ENCODE measurements at places on chromosomes 12 and 14.

- peak; percentile 49 for DNase-seq
Observed at GRCh38 chr14:22837114-22837749, 847 bp downstream of the MMP14 start.

GRCh38 chr14:42921901-42922300 is 1315.2 kb downstream of the LRFN5 start:
- DNase-seq, result no peak

GRCh38 chr12:5017638-5018348 is 25.9 kb upstream of the KCNA5 start:
- DNase-seq, result no peak

GRCh38 chr12:46743456-46743855 is 82.3 kb downstream of the SLC38A4 start:
- no peak for DNase-seq

DNA sequence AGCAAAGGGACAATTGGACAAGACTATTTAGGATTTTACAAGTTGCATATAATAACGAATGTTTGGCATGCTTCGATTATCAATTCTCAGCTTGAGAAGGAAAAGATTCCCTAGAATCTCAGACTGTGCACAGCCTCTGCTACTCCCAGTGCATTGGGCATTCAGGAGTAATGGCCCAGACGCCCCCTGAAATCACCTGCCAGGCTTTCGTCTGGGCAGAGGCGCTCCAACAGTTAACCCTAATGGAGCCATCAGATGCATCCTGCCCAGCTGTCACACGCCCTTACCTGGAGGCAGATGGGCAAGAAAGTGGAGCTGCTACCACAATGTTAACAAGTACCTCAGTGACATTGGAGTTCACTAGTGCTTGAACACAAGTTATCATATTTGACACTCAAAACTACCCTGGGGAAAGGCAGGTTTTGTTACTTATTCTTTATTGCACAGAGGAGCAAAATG is 927 bp upstream of the LRP6 start:
- peak; percentile 6 for DNase-seq

DNA sequence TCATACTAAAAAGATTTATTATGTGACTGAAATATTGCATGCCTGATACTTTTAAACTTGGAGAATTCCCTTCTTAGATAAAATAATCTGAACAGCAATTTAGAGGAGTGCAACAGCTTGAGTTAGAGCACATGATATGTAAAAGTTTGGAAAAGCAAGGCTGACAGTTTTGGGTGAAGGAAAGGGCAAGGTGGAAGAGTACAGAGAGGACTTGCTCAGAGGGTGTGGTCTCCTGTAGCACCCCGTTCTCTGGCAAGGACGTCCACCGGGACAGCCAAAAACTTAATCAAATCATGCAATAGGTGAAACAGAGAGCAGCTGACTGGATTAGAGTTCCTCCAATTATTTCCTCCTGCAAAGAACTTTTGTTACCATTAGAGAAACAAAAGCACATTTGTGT is 65.2 kb upstream of the PDZRN4 start:
- no peak for DNase-seq

GRCh38 chr12:40989785-40990184 is 198.3 kb upstream of the PDZRN4 start:
- no peak for DNase-seq

DNA sequence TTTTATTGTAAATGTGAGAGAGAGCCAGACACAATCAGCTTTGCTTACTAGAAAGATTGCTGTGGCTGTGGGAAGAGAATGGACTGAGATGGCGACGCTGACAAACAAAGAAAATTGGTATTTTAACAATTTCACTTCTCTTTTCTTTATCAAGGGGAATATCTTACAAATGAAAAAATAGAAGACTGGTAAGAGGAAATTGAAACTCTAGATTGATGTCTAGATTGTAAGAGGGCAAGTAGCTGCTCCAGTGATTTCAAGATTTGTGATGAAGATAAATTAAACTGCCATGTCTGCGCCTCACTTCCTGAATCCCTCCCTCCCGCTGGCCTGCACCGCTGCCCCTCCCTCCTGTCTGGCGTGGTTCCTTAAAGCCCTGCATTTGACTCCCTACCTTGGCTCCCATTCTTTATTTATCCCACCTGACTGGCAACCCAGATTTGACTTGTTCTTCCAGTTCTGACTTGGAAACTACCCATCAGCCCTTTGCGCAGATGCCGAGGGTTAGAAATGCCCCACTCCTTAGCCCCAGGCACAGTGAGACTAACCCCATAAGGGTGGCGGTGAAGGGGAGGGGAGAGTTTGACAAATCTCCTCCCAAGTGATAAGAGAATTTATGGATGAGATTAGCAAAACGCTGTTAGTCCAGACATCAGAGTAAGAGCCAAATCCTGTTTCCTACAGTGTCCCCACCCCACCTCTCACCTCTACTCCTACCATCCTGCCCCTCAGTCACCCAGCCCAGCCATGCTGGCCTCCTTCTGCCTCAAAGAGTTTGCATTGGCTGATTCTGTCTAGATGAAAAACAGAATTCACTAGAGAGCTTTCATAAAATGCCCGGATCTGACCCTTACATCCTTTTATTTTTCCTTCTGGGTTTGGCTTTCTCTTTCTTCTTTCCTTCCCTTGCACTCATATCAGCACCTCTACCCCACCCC is 125.3 kb upstream of the ATF7IP start:
- peak; percentile 86 for DNase-seq

DNA sequence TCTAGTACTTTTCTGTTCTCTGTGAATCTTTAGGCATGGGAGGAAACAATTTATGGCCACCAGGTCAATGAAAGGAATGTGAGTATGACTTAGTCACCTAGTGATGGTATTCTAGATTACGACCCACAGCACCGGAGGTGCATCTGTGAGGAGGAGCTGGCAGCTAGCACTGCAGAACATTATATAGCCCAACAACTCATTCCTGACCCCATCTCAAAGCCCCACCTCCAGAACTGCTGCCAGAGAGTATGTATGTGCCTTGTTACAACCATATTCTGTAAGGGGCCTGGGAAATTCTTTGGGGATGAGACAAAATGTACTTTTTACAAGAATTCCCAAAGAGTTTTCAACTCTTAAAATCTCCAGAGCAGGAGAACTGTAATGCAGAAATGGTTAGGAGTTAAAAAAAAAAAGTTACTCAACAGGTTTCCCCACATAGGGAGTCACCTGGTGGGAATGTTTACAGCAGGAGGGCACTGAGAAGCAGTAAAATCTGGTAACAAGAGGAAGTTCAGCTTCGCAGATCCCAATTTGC is 34.9 kb upstream of the CERS5 start:
- DNase-seq, result no peak

DNA sequence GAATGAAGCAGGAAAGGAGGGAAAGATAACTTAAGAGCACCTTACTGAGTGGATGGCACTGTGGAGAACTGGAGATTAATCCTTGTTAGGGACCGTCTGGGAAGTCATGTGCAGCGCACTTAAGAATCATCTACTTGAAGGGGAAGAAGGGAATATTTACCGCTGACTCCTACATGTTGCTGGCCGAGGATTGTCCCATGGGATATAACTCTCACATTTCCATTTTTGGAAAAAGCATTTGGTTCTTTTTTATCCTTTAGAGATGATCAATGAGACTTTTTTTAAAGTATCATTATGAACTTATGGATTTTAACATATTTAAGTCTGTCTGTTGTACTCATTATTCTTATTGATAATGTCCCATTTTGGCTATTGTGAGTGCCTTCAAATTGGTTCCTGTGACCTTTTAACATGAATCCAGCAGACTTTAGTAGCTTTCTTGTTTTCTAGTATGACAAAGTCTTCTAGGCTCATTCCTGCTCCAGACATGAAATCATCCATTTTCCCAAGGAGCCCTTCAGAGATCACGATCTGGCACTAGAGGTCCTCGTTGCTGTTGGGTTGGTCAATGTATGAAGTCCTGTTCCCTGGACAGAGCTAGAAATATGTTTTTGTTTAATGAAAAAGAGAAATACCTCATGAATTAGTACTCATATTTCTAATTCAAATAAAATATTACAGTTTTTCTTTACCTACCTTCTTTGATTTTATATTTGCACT is 20.2 kb upstream of the FAM234B start:
- DNase-seq, result no peak

GRCh38 chr14:60632257-60632656 is 17.0 kb downstream of the SIX1 start:
- DNase-seq, result no peak

- no peak for DNase-seq
Observed at GRCh38 chr12:5376591-5377207, 55.2 kb upstream of the NTF3 start.

- DNase-seq, result no peak
Observed at GRCh38 chr12:94269316-94269999, 121.1 kb downstream of the PLXNC1 start.

DNA sequence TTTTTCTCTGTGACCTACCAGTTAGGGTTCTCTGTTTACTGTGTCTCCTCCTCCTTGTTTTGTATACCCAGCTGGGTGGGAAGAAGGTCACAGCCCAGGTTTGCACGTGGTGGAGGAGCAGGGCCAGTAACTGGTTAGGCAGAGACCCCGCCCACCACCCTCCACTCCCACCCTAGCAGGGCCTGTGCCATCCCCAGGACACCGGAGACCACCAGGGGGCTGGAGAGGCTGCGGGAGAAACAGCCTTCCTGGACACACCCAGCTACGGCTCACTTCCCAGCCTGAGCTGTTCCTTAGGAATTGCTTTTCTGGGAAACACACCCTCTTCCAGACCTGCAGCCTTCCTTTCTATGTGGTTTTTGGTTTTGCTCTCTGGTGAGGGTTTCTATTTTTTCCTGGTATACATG is 21.1 kb downstream of the BDKRB2 start:
- DNase-seq, result no peak

DNA sequence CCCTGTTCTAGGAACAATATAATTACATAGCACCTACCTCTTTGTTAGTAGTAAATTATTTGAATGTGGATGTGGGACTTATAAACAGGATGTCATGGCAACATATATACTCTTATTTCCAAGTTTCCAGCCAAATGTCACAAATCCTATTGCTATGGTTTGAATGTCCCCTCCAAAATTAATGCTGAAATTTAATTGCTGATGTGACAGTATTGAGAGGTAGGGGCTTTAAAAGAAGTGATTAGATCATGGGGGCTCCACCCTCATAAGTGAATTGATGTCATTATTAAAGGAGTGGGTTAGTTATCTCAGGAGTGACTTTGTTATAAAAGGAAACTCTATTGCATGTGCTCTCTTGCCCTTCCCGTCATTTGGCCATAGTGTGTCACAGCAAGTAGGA is 164.2 kb upstream of the ATF7IP start:
- DNase-seq, result no peak

DNA sequence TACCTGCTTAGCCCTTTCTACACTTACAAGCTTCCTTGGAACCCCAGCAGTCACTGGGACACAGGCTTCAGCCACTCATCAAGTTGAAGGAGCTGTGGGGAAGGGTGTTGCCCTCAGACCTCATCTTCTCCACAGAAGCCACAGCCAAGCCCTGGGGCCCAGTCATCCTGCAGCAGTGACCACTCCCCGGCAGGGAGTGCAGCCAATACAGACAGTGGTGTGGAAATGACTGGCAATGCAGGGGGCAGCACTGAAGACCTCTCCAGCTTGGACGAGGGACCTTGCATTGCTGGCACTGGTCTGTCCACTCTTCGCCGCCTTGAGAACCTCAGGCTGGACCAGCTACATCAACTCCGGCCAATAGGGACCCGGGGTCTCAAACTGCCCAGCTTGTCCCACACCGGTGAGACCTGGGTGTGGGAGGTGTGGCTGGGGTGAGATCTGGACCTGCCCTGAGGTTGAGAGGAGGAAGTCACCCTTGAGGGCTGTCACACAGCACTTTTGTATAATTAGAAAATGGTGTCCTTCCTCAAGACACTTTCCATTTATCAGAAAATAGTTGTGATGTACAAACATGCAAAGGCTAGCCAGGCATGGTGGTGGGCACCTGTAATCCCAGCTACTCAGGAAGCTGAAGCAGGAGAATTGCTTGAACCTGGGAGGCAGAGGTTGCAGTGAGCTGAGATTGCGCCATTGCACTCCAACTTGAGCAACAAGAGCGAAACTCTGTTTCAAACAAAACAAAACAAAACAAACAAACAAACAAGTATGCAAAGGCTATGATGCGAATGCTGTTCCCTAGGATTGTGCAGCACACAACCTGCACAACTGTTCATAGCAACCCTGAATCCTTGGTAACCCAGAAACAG is 9.9 kb downstream of the GLI1 start:
- no peak for DNase-seq

GRCh38 chr12:111645433-111645832 is 40.3 kb downstream of the BRAP start:
- DNase-seq, result no peak

DNA sequence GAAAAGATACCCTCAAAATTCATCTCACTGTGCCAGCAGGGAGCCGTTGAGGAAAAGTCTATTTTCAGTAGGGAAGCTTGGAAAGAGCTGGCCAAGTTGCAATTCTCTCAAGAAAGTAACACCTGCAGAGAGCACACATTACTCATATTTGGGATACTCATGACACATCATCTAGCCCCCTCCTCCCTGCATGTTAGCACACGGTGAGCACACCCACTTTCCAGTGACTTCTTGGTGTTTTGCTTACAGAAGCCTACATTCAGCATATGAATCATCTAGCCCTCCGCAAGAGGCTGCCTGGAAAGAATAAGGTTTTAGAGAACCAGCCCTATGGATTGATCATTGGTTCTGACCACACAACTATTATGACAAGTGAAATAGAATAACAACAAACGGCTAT is 124.5 kb downstream of the PTPRO start:
- DNase-seq, result no peak

- peak; percentile 37 for DNase-seq
Observed at GRCh38 chr12:8692573-8692972, 5.2 kb upstream of the RIMKLB start.

DNA sequence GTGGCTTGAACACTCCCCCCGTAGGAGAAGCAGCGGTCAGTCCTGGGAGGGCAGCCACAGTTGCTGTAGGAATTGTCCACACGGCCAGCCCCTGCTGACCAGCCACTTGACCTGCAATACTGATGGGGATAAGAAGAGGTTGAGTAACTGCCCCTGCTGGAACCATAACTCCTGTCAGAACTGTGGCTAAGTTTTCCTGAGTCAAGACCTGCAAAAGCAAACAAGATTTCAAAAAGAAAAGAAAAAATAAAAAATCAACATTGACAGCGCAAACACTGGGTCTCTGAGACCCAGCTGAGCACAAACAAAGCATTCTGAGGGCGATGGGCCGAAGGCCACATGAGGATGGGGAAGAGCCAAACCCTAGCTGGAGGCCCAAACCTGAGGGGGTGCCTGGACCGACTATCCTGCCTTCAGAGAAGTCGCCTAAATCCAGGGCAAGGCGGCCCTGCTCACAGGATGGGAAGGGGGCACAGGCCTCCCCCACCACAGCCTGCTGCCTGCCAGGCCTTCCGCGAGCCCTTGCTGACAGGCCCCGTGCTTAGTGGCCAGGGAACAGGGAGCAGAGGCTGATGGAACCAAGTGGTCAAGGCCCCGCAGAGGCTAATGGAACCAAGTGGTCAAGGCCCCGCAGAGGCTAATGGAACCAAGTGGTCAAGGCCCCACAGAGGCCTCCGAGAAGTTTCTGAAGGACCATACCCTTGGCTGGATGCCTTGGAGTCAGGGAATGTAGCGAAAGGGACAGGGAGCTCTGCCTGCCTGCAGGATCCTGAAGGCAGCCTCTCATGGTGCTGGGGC is 19.1 kb downstream of the POU6F1 start:
- DNase-seq, result no peak
